ENCODE measurements at places on chromosomes 7 and 10.

- peak overlapping the region; percentile 97 for H3K4me3 ChIP-seq
- peaks cover 23% of the 10 kb centered on the region for H3K36me3 ChIP-seq
These were observed 1.4 kb downstream of the RHEB start for GRCh38 chr7:151518105-151518946.

DNA sequence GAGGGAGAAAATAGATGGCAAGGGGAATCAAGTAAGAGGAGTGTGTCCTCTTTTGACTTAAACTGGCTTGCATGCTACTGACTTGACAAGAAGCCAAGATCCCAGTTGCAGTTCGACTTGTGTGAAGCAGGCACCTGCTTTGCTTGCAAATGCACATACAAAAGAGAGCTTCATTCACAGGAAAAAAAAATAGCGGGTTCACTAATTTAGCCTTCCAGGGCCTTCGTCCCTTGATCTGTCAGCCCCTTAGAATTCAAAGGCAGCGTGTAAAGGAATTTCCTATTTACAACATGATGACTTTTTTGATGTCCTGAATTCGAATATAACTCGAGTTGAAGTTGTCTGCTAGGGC lies 192.1 kb downstream of the CELF2 start:
- H3K36me3 ChIP-seq: peaks cover 79% of the 10 kb centered on the region
- H3K27me3 ChIP-seq: no peaks in the 10 kb centered on the region
- DNase-seq: no peak
- H3K4me1 ChIP-seq: peaks cover 91% of the 10 kb centered on the region
- H3K4me3 ChIP-seq: peak overlapping the region; percentile 31

DNA sequence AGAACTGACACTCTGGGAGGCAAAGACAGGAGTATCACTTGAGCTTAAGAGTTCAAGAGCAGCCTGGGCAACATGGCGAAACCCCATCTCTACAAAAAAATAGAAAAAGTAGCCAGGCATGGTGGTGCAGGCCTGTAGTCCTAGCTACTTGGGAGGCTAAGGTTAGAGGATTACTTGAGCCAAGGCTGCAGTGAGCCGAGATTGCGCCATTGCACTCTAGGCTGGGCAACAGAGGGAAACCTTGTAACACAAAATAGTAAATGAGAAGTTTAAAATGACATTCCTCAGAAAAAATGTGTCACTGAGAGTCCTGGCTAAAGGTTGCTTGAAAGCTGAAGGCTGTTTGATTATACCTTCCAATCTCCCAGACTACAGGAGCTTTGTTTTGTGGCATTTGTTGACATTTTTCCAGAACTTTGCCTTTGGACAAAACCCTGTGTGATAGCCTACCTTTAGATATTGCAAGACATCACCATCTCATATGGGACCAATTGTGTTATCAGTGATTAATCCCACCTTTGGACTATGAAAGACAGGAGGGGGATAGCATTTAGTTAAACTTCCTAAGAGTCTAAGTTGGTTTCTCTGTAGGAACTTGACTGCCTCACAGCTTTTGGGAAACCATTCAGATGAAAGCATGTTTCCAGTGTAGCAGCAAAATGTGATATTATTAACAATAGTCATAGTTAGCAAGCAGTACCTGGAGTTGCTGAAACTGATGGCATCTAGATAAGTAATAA lies 5.3 kb downstream of the TNKS2 start:
- peaks cover 44% of the 10 kb centered on the region for H3K4me1 ChIP-seq
- peaks cover 53% of the 10 kb centered on the region for H3K36me3 ChIP-seq
- H3K27ac ChIP-seq: no peak overlapping the region

DNA sequence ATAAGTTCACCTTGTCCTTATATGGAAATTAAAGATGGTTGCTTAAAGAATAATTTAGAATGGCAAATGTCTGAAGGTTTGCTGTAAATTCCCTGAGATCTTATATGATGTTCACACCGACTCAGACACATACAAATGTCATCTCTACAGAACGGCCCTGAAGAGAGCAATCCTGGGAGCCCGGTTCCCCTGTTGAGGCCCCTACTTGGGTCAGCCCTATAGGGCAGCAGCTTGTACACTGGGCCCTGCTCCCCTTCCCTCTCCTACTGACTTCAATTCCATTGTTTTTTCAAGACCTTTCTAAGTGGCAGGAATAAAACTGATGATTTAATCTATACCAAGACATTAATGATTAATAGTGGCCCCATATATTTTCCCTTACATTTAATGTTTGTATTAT lies 813.3 kb upstream of the C7orf33 start:
- no peaks in the 10 kb centered on the region for H3K4me1 ChIP-seq
- DNase-seq: no peak
- no peak overlapping the region for H3K4me3 ChIP-seq
- no peak overlapping the region for H3K27ac ChIP-seq
- no peaks in the 10 kb centered on the region for H3K27me3 ChIP-seq
- H3K36me3 ChIP-seq: no peaks in the 10 kb centered on the region

DNA sequence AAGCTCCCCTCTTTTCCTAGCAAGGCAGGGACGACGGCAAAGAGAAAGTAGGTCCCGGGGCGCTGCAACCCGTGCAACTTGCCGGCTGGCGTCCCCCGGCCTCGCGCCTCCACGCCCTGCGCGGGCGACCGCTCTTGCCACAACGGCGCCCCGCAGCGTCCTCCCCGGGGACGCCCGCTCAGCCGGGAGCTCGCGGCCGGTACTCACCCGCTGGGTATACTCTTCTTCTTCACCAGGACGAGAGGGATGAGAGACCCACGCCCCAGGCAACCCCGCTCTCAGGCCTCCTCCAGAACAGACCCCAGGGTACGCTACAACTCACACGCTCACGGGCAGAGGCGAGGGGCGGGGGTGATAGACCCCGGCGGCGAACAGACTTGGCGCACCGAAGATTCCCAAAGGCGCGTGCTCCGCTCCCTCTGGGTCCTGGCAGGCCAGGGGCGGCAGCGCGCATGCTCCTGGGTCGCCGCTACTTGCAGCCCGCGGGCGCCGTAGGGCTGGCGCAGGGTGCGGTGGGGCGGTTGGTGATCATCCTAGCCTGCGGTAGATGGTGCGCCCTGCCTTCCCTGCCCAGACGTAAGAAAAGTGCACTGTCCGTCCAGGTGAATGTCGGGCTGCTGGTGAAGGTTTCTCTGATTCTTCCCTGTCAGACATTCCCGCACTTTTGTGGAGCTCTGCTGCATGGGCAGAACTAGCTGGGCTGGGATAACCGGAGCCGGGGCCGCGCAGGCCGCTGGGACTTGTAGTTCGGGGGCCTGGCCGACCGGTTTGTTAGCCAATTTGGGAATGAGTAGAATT lies at the start of gene CC2D2B:
Gene CC2D2B, plus strand, starts transcription at position 520 of the 798 bp plus-strand sequence. CDS start 3,349 bp downstream, outside the sequence.
- peak within 1 kb of the TSS; percentile 89 for H3K27ac ChIP-seq
- peak within 1 kb of the TSS; percentile 82 for H3K4me3 ChIP-seq
- H3K4me1 ChIP-seq: peaks cover 16% of the 10 kb centered on the region
- no peaks in the 10 kb centered on the region for H3K27me3 ChIP-seq

- H3K4me1 ChIP-seq: no peaks in the 10 kb centered on the region
- no peak overlapping the region for H3K4me3 ChIP-seq
- no peaks in the 10 kb centered on the region for H3K27me3 ChIP-seq
- H3K36me3 ChIP-seq: peaks cover 66% of the 10 kb centered on the region
These were observed 8.2 kb downstream of the BMS1 start for GRCh38 chr10:42790835-42791234.
